ENCODE measurements at places on chromosomes 5 and 9. TPM values are rescaled to one million over a fixed set of nuclear protein-coding genes. Genes with fewer than 3 reads are reported as not detected.

The GABRA6 gene
- 21.4 TPM for polyA plus RNA-seq

The IFNK gene
- not detected for polyA plus RNA-seq

The GLDC gene
- polyA plus RNA-seq: 20.2 TPM

The PCDHGB7 gene
- not detected for polyA plus RNA-seq

The PGM5 gene
- 0.39 TPM for polyA plus RNA-seq

The SMARCA2 gene
- 113 TPM for polyA plus RNA-seq

The PRSS3 gene
- 26.2 TPM for polyA plus RNA-seq

The ZDHHC12 gene
- polyA plus RNA-seq: 0.21 TPM

The TSSK1B gene
- not detected for polyA plus RNA-seq

The DBN1 gene
- polyA plus RNA-seq: 2.5 TPM

The BARHL1 gene
- polyA plus RNA-seq: not detected

The CFAP77 gene
- not detected for polyA plus RNA-seq

The SLC23A1 gene
- not detected for polyA plus RNA-seq

The FGF18 gene
- polyA plus RNA-seq: not detected

The FAM169A gene
- 15.5 TPM for polyA plus RNA-seq

The TMEFF1 gene
- not detected for polyA plus RNA-seq

The PCDHB15 gene
- 30.0 TPM for polyA plus RNA-seq

The CERCAM gene
- 1.6 TPM for polyA plus RNA-seq

The PCDHB14 gene
- 5.4 TPM for polyA plus RNA-seq

Measured in Purkinje cell (primary cell).